Fibroblast of the conjunctiva (primary cell): ENCODE measurements at places on chromosomes 7 and 10.

DNA sequence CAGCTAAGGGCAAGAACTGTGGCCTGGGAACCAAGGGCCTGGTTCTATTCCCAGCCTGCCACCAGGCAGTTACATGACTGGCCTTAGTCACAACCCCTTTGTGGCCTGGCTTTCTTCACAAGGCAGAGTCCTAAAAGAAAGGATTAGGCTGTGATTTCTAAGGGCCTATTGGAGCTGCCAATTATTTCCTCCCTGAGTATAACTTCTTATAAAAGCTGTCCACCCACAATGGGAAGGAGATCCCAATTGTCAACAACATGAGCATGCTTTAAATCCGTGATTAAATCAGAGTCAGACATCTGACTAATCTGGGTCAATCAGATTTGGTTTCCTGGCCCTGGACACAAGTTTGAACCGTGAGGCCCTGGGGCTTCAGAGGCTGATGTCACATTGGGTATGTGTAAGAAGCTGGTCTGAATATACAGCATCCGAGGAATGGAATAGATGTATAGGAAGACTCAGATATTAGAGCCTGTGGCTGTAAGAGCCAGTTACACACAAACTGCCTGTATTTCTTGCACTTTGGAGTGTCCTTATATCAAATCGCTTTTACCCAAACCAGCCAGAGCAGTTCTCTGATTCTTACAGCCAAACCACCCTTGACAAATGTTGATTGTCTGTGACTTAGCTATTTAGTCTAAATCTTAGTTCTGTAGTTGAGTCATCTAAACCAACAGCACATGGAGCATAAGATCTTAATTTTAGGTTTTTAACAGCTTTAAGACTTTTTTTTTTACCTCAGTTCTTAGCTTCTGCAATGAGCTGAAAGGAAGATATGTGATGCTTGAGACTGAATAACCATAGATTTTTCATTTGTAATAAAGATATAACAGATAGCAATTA lies 61.3 kb downstream of the ABCB4 start:
- DNase-seq = peak; percentile 43

DNA sequence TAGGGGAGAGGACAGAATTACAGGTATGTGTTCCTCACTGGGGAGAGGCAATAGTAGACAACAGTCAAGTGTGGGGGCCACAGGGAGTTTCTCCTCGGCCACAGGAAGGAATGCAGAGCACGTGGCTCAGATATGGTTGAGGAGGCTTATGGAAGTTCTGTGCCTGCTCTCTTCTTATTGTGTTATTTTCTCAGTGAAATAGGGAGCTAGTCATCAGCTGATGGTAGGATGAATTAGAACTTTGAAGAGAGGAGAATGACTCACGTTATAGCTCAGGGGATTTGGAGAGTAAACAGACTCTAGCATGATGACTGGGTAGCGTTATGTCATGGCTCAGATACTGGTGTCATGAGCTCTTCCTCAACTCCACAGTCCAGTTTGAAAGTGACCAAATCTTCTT lies 308.3 kb upstream of the IGFBP3 start:
- peak; percentile 47 for DNase-seq

- DNase-seq = no peak
Observed at GRCh38 chr10:56662765-56663447, 301.8 kb upstream of the ZWINT start.

DNA sequence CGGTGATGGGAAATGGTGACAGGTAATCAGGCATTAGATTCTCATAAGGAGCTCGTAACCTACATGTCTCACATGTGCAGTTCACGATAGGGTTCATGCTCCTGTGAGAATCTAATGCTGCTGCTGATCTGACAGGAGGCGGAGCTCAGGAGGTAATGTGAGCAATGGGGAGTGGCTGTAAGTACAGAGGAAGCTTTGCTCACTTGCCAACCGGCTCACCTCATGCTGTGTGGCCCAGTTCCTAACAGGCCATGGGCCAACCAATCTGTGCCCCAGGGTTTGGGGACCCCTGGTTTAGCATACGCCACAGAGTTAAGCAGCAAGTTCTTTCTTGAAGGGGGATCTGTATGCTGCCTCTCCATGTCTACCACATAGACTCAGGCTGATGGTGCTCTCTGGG lies 133.1 kb downstream of the IQUB start:
- DNase-seq = no peak

GRCh38 chr7:104553074-104553473 lies 224.7 kb downstream of the LHFPL3 start:
- no peak for DNase-seq

- no peak for DNase-seq
Observed at GRCh38 chr7:104992306-104992705, 21.7 kb upstream of the KMT2E start.

- no peak for DNase-seq
Observed at GRCh38 chr7:115122388-115122787, 200.5 kb downstream of the MDFIC start.

DNA sequence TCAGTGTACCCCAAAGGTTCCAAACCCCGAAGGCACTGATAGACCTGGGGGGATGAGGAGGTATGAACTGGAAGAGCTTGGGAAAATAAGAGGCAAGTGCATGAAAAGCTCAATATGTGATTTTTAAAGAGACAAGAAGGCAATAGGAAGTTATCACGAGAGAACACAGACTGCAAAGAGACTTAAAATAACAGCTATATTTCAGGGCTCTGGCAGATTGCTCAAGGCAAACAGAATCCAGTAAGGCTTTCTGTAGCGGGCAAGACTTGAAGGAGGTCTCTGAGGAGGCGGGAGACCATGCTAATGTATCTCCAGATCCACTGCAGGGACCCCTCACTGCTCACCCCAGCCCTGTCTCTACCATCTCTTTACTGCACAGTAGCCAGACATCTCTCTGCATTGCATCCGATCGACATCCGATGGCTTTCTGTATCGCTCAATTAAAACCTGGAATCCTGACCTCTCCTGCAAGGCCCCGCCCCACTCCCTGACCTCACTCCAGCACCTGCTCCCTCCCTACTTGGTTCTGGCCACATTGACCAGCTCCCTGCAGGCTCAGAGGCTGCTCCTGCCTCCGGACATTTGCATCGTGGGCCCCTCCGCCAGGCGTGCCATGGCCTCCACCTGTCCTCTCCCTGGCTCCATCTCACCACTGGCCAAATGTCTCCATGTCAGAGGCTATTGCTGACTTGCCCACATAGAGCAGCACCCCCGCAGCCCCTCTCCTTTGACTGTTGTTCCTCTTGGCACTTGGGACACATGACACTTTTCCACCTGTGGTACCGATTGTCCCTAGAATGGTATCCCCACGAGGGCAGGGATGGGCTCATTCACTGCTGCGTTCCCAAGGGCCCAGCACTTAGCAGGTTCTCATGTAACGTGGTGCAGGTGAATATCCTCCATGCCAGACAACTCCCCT lies 118.0 kb downstream of the PRKAG2 start:
- no peak for DNase-seq

- no peak for DNase-seq
Observed at GRCh38 chr7:82477733-82478515, 34.3 kb upstream of the CACNA2D1 start.
